ENCODE measurements at places on chromosomes 7 and 10.

DNA sequence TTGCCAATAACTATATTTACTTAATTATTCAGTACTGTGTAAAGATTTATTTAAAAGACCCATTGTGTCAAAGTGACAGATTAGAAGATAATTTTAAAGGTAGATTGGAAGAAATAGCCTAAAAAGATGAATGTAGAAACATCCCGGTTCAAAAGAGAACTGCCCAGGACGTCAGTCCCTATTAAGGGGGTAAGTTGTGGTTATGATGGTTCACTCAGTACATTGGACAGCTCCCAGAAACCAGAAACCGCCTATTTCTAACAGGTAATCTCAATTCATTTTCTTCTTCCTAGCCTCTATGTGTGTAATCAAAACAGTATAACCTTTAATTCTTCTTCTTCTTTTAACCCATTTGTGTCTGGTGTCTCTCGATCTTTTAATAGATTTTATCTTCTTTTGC is 1.5 kb upstream of the FERD3L start:
- DNase-seq: no peak

DNA sequence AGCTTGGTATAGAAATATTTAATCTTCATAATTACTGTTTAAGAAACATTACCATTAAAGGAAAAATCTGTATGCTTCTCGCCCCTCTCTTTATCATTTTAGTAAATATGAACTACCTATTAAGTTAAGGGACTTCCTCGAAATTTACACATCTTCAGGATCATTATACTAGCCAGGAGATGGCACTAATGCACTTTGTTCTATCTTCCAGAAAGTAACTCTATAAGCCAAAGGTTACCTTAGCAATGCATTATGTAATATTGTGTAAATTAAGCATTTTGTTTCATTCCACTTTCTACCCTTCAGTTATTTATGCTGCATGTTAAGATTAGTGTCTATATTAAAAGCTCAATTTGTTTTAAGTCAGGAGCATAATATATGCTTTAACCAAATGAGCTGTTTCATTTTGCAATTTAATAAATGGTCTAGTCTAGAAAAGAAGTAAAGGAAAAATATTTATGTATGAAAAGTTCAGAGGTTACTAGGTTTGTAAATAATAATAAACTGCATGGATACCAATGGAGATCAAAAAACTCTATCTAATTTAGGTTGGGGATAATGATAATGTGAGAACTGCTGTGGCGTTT is 128.5 kb downstream of the ANKRD7 start:
- DNase-seq: no peak

DNA sequence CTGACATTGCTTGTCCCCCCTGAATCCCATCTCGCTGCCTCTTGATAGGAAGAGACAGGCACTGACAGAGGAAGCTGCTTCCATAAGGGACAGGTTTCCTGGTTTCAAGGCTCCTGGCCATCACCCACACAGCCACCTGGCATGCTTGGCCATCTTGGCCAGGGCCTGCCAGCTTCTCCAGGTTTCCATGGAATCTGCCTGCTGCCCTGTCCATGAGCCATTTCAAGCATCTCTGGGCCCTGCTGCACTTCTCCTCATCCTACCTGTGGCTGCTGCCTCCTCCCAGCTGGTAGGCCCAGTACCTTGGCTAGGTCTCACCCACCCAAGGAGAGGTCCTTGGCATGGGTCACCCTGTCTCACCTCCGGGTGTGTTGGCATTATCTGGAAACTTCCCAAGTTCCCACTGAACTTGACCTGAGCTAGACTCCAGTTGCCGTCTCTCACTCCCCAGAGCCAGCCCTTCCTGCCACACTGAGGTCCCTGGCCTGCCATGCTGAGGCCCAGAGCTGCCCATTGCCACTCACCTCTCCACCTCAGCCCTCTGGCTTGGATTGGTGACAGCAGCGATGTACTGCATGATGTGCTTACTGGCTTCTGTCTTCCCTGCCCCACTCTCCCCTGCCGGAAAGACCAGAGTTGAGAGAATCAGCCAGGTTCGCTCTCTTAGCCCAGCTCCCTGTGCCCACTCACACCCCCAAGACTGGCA is 2.6 kb downstream of the MYO1G start:
- no peak for DNase-seq

DNA sequence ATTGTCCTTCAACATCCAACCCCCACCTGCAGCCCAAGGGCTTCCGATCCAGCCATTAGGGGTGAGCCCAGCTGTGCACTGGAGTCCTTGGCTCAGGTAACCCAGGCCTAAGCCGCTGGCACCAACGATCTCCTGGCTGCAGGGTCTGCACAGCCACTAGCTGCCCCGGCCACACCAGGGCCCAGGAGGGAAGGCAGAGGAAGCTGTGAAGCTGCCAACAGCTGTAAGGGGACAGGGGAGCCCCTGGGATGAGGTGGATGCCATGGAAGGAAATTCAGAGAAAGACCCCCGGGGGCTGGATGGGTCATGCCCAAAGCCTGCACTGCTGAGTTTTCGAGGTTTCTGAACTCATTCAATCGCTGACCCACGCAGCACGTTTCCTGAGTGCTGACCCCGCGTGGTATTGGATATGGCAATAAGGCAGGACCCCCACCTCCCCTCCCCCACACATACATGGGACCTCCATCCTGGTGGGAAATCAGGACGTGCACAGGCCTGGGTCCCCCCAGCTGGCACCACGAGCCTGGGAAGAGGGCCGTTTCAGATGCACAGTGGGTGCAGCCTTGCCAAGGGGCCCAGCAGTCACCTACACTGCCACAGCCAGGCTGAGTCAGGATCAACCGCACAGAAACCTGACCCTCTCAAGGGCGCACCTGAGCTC is 170.3 kb downstream of the DIP2C start:
- DNase-seq: no peak

DNA sequence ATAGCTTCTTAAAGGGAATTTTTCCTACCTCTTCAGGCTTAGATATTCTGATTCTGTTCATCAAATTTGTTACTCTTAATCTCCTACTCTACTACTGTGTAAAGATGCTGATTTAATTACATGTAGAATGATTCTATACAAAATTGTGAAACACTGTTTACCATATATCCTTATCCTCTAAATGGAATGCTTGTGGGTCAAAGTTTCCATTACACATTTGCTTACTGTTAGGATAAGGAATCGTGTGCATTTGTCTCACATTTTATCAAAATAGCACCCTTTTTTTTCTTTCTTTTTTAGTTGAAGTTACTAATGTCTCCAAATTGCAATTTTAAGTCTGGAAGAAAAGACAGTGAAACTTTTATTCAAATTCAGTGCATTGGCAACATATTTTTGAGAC is 65.3 kb downstream of the TFEC start:
- DNase-seq: no peak

DNA sequence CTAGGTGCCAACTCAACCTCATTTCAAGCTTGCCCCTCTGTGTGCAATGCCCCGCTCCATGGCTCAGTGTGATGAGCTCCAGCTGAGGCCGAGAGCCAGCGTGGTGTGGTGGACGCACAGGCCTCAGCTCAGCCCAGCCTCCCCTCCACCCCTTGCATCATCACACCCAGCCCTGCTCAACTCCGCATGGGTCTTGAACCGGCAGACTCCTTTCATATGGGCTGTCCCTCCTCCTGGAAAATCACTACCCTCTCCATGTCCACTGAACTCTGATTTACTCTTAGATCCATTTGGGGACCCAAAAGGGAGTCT is 16.6 kb upstream of the SLC18A3 start:
- no peak for DNase-seq

GRCh38 chr7:55477781-55478374 is 94.4 kb downstream of the VOPP1 start:
- no peak for DNase-seq

DNA sequence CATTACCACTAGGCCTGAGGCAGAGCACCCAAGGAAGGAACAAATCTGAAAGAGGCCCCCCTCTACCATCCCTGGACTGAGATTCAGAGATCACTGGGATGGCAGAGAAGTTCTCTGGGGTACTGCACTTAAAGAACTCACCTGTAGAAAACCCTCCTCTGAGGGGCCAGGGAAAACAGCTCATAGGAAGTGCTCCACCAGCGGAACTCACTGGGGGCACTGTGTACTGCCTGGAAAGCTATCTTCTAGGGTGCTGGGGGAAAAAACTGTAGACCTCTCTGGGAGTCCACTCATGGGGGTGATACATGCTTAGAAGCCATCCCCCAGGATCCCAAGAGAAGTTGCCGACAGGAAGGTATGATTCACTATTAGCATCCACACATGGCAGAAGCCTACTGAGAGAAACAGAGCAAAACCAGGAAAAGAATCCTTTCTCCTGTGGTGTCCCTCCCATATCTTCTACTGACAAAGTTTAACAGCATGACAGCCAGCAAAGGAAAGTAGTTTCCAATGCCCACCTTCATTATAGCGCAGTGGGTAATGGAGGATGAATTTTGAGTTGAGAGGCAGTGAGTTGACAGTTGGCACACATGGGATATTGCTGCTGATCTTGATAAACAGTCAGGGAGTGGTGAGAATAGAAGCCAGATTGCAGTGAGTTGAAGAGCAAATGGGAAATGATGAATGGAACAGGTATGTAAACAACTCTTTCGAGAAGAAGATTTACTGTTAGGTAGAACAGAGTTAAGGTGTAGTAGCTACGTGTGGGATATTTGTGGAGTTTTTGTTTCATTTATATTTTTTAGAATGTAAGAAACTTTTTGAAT is 20.9 kb downstream of the ANKIB1 start:
- DNase-seq: no peak

- DNase-seq: no peak
These were observed 59.7 kb downstream of the MACC1 start for GRCh38 chr7:20157456-20157855.

DNA sequence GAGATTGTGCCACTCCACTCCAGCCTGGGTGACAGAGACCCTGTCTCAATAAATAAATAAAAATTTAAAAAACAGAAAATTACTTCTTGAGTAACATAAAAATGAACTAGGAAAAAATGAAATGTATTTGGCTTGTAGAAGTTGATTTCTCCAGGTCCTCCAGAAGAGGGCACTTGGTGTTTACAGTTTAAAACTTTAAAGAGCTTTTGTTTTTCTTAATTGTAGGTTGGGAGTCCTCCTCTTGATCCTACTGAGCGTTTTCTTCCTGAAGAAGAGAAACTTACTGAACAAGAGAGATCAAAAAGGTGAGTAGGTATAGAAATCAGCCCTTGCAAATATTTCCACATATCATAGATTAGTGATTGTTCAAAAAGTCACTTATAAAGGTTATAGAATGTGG is 16.2 kb downstream of the KIFBP start:
- DNase-seq: no peak

All from activated T-cell treated with anti-CD3 and anti-CD28 coated beads, Interleukin-2, amount 50 U/mL, for 4 hours (primary cell).